ENCODE measurements at places on chromosomes 1 and 21.

DNA sequence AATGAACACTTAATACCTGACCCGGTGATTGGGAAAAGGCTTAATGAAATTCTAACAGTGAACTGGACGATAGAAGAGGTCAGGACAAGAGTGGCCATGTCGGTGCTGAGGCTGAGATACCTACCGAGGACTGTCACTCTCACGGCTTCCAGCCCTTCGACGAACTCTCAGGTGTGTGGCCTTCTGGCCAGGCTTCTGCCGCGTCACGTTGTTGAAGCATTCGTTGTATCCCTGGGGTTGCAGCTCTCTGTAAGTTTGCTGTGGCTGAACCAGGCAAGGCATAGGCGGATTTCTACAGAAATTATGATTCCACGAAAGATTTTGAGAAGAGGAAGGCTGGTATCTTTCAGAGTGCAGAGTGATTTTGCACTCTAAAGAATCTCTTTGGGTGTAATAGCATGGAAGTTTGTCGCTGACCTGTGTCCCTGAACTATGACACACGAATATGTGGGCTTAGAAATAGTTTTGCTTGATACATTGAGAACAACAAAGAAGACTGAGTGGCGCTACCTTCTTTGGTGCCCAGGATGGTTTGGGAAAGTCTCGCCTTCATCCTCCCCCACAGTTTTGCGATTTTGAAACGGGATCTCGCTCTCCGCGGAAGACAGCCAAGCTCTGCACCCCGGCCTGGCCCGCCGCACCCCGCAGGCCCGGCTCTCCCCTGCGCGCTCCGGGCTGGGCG lies 403 bp upstream of the EPHX4 start:
- DNase-seq: peak; percentile 19

DNA sequence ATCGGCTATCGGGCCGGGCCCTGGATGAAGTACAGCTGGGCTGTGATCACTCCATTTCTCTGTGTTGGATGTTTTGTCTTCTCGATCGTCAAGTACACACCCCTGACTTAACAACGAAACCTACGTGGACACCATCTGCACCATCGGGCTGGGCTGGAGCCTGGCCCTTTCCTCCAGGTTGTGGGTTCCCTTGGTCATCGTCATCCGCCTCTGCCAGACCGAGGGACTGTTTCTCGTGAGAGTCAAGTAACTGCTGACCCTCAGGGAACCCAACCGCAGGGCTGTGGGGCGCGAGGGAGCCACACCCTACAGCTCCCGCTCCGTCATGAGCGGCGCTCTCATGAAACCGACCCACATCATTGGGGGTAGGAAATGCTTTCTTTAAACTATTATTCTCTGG lies 842.4 kb upstream of the TMPRSS15 start:
- no peak for DNase-seq

DNA sequence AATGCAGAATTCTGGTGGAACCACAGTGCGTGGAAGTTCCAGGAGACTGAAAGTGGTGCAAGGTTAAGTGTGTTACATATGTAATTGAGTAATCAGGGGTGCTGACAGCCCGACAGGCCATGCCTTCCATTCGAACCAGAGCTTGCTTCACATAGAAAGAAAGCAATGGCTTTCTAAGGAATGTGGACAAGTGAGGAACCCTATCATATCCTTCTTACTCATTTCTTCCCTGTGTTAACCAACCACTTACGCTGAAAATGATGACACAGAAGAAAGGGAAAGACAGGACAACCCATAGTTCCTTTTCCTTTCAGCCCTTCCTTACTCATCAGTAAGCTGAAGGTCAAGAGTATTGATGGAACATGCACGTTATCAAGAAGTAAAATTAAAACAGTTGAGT lies 48.1 kb upstream of the KCNA3 start:
- no peak for DNase-seq

GRCh38 chr1:247530785-247531184 lies 5.5 kb downstream of the OR2C3 start:
- DNase-seq: no peak

DNA sequence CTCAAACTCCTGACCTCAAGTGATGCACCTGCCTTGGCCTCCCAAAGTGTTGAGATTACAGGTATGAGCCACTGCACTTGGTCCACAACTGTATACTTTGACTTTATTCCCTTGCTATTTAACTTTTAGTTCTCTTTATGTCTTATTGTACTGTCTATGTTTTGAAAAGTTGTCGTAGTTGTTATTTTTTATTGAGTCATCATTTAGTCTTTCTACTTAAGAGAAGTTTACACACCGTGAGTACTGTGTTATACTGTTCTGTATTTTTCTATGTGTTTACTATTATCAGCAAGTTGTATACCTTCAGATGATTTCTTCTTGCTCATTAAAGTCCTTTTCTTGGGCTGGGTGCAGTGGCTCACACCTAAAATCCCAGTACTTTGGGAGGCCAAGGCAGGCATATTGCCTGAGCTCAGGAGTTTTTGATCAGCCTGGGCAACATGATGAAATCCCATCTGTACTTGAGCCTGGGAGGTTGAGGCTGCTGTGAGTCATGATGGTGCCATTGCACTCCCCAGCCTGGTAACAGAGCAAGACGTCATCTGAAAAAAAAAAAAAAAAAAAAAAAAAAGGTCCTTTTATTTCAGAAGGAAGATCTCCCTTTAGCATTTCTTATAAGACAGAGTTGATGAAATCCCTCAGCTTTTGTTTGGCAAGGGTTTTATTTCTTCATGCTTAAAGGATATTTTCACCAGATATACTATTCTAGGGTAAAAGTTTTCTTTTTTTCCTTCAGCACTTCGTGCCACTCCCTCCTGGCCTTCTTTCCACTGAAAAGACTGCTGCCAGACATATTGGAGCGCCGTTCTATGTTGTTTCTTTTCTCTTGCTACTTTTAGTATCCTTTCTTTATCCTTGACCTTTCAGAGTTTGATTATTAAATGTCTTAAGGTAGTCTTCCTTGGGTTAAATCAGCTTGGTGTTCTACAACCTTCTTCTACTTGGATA lies 47.6 kb downstream of the TNFSF18 start:
- DNase-seq: no peak

DNA sequence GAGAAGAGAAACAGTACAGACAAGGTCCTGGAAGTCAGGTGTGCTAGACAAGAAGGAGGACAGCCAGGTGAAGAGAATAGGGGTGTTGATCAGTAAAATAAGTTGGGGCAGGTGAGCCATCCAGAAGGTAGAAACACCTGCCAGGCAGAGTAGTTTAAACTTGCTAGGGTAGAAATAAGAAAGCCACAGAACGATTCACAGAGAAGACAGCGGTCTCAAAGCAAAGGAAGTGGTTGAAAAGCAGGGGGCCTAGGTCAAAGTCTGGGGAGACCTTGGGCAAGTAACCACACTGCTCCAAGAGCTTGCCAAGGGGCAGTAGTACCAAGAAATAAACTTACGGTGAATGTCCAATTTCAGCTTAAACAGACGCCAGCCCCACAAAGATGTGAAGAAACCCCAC lies 116.6 kb upstream of the PROX1 start:
- DNase-seq: no peak

GRCh38 chr1:53408755-53409129 lies 50.5 kb upstream of the DMRTB1 start:
- no peak for DNase-seq

- no peak for DNase-seq
These were observed 88.5 kb upstream of the VAV3 start for GRCh38 chr1:108053270-108054013.

DNA sequence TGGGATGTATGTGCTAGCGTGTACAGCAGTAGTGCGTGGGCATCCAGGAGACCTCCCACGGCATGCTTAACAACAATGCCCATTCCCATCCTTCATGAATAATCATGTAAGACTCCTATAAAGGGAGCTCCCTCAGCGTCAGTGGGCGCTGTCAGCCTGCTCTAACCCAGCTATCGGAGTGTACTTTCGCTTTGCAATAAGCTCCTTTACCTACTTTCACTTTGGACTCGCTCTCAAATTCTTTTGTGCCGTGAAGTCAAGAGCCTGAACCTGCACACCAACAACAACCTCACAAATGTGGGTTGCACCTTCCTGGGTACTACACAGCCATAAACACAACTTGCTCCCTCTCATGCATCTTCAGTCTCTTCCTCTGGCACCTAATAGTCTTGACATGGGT lies 114.8 kb upstream of the PAXBP1 start:
- DNase-seq: no peak

DNA sequence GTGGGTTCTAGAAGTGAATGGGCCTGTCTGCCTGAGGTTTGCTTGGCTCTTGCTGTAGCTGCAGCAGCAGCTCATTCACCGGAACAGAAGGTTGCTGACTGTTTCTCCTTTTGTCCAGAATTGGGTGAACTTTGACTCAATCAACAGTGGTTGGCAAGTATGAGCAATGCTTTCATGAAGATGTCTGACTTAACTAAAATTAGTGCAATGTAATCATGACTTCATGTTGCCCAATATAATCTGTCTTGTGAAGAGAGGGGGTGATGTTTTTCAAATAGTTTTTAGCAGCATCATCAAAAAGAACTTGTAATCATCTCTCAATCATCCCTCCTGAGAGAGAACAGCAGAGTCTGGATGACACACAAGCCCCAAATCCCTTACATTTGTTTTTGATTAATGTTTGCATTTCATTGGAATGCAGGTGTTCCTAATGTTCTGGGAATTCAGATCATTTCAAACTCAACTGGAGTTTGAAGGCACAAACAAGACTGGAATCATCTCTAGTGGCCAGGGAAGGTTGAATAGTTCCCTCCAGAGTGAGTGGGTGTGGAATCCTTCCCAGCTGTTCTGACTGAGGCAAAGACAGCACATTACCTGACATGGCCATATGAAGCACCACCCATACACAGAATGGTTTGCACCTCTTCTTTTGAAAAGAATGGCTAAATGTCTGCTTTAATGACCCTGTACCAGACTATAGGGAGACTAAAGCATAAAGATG lies 82.9 kb downstream of the HLX start:
- no peak for DNase-seq

- no peak for DNase-seq
These were observed 16.1 kb upstream of the AJAP1 start for GRCh38 chr1:4638345-4638729.

DNA sequence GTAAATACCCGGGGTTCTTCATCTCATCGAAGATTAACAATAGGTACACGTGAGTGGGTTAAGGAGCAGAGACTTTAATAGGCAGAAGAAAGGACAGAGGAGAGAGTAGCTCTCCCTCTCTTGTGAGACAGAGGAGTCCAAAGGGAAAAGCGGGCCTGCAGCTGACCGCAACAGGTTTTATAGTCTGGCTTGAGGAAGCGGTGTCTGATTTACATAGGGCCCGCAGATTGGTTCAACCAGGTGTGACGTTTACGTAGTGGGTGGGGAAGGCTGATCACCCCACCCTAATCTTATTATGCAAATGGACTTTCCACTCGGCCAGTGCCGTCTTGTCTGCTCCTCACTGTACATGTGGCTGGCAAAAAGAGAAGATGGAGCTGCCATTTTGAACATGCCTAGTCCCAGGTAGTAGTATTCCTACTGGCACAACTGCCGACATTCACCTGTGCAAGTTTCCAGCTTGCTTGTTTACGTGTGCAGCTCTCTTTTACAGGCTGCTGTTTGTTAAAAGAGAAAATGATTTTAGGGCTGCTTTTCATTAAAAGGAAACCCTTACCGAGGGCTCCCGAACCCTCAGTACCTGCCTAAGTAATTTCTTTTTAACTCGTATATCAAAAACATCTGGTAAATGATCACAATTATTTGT lies 10.6 kb downstream of the CDC14A start:
- peak; percentile 52 for DNase-seq

DNA sequence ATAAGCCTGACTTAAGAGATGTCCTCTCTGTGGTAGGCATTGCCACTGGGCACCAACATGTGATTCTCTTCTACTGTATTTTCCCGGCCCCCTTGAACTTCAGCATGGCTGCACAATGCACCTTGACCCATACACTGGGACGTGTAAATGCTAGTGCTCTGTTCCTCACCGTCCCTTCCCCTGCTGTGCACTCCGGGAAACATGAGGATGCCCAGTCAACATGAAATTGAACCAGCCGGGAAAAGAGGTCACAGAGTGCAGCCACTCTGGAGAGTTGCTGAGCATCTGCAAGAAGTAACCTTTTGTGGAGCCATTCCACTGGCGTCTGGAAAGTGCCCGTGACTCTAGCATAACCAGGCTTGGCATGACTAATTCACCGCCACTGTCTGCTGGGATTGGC lies 646.7 kb downstream of the NPHP4 start:
- no peak for DNase-seq

All from WTC11 (cell line).